Placental pericyte (primary cell): ENCODE measurements at places on chromosomes 11 and 22. TPM values are rescaled to one million over a fixed set of nuclear protein-coding genes. Genes with fewer than 3 reads are reported as not detected.

Gene RFPL1
- not detected in 2 replicates for total RNA-seq

Gene OSM
- not detected in 2 replicates for total RNA-seq

Gene TEX12
- 0.22 TPM in 1 of 2 replicates, not detected in the other for total RNA-seq

Gene CHRDL2
- total RNA-seq = not detected in 2 replicates

Gene TEX54
- total RNA-seq = not detected in 2 replicates

Gene OR56A1
- under 0.01 TPM in 1 of 2 replicates, not detected in the other for total RNA-seq

Gene GAL3ST1
- not detected in 2 replicates for total RNA-seq

Gene PIWIL4
- 1.3 and 6.0 TPM in 2 replicates for total RNA-seq

Gene ATG2A
- 23.9 and 28.2 TPM in 2 replicates for total RNA-seq

Gene SLC6A5
- total RNA-seq = not detected in 2 replicates

Gene SLN
- not detected in 2 replicates for total RNA-seq

Gene FOLR2
- total RNA-seq = not detected in 2 replicates

Gene DDI1
- total RNA-seq = not detected in 2 replicates

Gene CECR2
- total RNA-seq = not detected in 2 replicates

Gene TMEM121B
- under 0.01 TPM in 1 of 2 replicates, not detected in the other for total RNA-seq

Gene B3GAT1
- not detected in 2 replicates for total RNA-seq

Gene APOBEC3F
- total RNA-seq = 2.0 and 2.6 TPM in 2 replicates

Gene ISX
- total RNA-seq = not detected in 2 replicates

Gene DGKZ
- total RNA-seq = 48.8 and 86.6 TPM in 2 replicates

Gene E2F8
- 1.7 TPM in 1 of 2 replicates, not detected in the other for total RNA-seq

Gene PHOX2A
- total RNA-seq = not detected in 2 replicates

Gene DGAT2
- 0.43 and 2.0 TPM in 2 replicates for total RNA-seq

Gene ASPHD2
- 0.66 and 0.86 TPM in 2 replicates for total RNA-seq

Gene CABP4
- total RNA-seq = not detected in 2 replicates

Gene SGSM1
- not detected in 2 replicates for total RNA-seq

Gene F2
- total RNA-seq = not detected in 2 replicates

Gene ELF5
- total RNA-seq = not detected in 2 replicates

Gene SSTR3
- not detected in 2 replicates for total RNA-seq

Gene MMP1
- 19.7 and 1,229 TPM in 2 replicates for total RNA-seq

Gene HOATZ
- not detected in 2 replicates for total RNA-seq

Gene RAG2
- total RNA-seq = not detected in 2 replicates

Gene CNIH2
- not detected in 2 replicates for total RNA-seq

Gene BMAL1
- total RNA-seq = 15.6 and 20.8 TPM in 2 replicates

Gene P2RX3
- total RNA-seq = not detected in 2 replicates

Gene NLRP6
- total RNA-seq = not detected in 2 replicates

Gene DCPS
- 17.1 and 20.8 TPM in 2 replicates for total RNA-seq

Gene TREH
- total RNA-seq = not detected in 2 replicates

Gene GTF2H1
- total RNA-seq = 92.2 and 94.3 TPM in 2 replicates
